ENCODE measurements at places on chromosomes 11 and 22.

GRCh38 chr22:37140686-37141323 lies 8.9 kb downstream of the IL2RB start:
- no peak for DNase-seq

DNA sequence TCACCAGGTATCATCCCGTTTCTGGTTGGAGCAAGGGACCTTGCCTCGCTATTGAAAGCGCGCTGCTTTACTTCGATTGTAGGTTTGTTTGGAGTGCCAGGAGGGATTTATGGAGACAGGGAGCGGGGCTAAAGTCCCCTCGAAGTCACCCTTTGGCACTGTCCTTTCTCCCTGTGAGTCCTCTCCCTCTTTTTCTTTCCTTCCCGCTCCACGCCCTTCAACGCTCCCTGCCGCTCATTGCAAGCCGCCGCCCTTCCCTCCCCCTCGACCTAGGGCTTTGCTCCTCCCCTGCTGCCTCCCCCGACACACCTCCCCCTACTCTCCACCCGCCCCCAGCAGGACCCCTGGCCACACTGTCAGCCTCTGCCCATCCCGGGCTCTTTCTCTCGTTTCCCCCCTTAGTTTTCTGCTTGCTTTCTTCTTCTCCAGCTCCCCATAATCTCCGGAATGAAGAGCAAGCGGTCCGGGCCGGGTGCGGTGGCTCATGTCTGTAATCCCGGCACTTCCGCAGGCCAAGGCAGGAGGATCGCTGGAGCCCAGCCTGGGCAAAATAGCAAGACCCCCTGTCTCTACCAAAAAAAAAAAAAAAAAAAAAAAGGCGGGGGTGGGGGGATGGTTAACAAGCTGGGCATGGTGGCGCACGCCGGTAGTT lies 41.0 kb downstream of the AHNAK start:
- DNase-seq = no peak

DNA sequence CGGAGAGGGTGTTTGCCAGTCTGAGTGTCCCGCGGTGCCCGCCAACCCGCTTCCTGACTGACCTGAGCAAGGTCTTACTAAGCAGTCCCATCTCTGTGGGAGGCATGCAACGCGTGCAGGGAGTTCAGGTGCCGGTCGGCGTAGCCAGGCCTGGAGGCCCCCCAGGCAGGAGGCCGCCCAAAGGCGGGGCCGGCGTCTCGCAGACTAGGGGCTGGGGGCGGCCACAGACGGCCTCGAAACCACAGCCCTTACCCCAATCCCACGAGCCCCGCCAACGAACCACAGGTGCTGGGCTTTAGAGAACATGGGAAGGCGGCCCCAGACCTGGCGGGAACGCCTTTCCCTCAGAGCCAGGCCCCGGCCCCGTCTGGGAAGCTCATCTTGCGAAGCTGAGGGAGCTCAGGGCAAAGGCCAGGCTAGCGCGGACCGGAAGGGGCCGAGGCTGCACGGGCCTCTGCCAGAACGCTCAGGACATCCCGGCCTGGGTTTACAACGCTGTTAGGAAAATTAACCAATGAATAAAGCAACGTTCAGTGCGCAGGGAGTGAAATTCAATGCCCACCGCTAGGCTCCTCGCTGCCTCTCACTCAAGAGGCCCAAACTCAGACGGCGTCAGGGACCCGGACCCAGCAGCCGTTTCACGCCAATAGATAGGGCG lies 2.1 kb upstream of the MTFP1 start:
- DNase-seq = no peak

- DNase-seq = no peak
Observed at GRCh38 chr11:125939081-125939521, 6.7 kb upstream of the VSIG10L2 start.

All from fibroblast of skin of right quadriceps (primary cell).